Aorta (tissue), 5 donors: ENCODE measurements at places on chromosomes 13 and 19. TPM values are rescaled to one million over a fixed set of nuclear protein-coding genes. Genes with fewer than 3 reads are reported as not detected.

DNA sequence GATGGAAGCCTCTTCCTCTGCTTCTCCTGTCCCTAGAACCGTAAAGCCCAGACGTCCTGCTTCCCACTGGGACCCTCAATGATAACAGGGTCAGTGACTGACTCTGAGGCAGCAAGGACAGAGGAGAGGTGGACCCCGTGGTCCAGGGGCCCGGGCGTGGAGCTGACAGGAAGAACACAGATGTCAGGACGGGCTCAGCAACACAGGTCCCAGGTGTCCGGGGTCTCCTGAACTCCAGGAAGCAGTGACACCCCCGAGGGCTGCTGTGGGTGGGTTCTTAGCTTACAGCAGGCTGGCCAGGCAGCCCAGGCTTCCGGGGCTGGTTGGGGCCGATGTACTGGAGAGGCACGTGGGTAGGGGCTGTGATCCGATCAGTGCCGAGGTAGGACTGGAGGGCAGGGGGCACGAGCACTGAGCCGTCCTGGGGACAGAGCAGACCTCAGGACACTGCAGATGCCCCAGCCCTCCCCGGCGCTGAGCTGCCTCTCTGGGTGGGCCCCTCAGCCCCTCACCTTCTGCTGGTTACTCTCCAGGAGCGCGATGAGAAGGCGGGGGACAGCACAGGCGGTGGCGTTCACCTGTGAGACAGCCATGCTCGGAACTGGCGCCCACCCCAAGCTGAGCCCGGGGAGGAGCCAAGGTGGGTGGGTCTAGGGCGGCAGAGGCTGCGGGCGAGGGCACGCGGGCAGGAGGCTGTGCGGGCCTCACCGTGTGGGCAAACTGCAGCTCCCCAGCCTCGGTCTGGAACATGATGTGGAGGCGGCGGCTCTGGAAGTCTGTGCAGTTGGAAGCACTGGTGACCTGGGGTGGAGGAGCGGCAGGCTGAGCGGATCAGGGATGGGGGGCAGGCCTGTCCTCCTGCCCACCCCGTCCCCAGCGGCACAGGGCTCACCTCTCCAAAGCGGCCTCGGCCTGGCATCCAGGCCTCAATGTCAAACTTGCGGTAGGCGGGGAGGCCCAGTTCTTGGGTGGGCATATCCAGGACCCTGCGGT, 3.6 kb upstream of the CCER2 start:
- H3K4me3 ChIP-seq: no peak overlapping the region
- H3K27ac ChIP-seq: no peak overlapping the region
- no peaks in the 10 kb centered on the region for H3K36me3 ChIP-seq

DNA sequence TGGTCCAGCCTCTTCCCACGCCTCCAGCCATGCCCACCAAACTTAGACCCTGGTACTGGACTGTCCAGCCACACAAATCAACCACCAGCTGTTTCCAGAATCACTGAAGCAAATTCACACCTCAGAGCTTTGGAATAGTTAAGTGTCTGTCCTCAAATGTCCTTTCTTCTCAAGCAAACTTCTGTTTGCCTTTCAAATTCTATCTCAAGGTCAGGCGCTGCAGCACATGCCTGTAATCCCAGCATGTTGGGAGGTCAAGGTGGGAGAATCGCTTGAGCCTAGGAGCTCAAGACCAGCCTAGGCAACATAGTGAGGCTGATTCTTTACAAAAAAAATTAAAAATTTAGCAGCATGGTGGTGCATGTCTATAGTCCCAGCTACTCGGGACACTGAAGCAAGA, 19.4 kb upstream of the PRODH2 start:
- H3K4me1 ChIP-seq: no peaks in the 10 kb centered on the region
- DNase-seq: no peak
- H3K36me3 ChIP-seq: no peaks in the 10 kb centered on the region
- no peaks in the 10 kb centered on the region for H3K27me3 ChIP-seq
- H3K4me3 ChIP-seq: no peak overlapping the region

DNA sequence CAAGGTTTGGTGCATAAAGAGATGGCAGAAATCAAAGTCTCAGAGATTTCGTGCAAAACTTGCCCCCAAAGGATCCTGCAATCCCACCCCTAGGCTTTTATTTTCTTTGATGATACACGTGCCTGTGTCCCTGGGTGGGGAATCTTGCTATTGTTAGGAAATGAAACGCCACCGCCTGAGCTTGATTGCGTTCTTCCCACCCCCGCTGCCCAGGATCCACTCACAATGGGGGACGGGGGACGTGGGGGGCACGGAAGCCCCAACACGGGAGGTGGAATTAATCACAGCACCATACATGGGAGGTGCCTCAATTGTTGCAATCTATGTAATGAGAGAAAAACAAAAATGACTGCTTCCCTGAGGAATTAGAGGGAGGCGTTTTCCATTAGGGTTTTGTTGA, 39.6 kb downstream of the ZNRF4 start:
- H3K36me3 ChIP-seq: no peaks in the 10 kb centered on the region
- no peaks in the 10 kb centered on the region for H3K27me3 ChIP-seq
- no peaks in the 10 kb centered on the region for H3K4me1 ChIP-seq
- DNase-seq: no peak
- no peak overlapping the region for H3K27ac ChIP-seq

GRCh38 chr19:56114051-56114777, 6.9 kb downstream of the ZNF787 start:
- no peak overlapping the region for H3K4me3 ChIP-seq
- no peak overlapping the region for H3K27ac ChIP-seq
- no peaks in the 10 kb centered on the region for H3K36me3 ChIP-seq
- DNase-seq: no peak

Gene CRYL1
- total RNA-seq: 29.5 TPM
